ENCODE measurements at places on chromosomes 7 and 10.

DNA sequence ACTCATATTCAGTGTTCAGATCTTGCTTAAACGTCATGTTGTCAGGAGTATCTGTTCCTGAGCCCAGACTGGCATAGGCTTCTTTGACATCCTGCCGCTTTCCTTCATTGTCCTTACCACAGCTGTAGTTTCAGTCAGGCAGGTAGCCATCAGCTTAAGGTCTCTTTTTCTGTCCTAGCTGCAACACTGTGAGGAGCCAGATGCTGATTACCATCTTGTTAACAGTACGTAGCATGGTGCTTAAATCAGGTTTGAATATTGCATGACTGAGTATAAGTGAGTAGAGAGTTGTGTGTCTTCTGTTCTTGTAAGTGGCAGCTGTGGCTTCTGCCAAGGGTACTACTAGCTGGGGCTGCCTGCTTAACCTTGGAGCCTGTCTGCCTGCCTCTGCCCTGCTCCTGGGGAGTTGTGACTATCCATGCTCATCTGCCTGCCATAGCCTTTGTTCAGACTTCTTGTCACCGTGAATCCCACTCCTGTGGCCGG, 92.6 kb downstream of the MAPK8 start:
- DNase-seq: no peak

DNA sequence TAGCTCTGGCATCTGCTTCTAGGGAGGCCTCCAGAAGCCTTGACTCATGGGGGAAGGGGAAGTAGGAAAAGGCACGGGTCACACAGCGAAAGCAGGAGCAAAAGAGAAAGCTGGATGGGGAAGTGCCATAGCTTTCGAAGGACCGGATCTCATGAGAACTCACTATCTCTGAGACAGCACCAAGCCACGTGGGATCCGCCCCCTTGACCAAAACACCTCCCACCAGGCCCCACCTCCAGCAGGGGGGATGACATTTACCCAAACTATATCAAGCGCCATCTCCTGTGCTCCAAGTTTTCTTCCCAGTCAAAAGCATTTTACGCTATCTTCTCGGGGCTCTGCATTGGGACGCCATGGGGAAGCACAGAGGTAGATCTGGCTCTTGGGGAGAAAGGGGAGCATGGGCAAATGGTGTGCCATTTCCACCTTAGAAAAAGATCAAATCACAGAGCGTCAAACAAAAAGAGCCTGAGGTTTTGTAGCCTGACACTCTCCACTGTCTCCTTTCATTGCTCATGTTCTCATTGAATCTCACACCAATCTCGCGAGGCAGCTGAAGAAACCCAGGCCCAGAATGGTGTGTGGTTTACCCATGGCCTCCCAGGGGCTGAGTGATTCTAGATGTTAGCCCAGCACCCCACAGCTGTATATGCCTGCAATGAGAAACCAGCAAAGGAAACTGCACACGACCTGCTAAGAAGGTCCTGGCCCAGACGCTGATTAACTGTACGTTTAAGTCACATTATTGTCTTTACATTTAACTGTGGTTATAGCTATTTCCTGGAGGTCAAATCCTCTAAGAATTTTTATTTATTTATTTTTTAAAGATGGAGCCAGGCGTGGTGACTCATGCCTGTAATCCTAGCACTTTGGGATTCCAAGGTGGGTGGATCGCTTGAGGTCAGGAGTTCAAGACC, 8.1 kb upstream of the OLAH start:
- DNase-seq: peak; percentile 36

GRCh38 chr7:125568799-125569198, 639.2 kb upstream of the POT1 start:
- DNase-seq: no peak

- no peak for DNase-seq
Observed at GRCh38 chr10:86823565-86823964, 67.1 kb downstream of the BMPR1A start.

DNA sequence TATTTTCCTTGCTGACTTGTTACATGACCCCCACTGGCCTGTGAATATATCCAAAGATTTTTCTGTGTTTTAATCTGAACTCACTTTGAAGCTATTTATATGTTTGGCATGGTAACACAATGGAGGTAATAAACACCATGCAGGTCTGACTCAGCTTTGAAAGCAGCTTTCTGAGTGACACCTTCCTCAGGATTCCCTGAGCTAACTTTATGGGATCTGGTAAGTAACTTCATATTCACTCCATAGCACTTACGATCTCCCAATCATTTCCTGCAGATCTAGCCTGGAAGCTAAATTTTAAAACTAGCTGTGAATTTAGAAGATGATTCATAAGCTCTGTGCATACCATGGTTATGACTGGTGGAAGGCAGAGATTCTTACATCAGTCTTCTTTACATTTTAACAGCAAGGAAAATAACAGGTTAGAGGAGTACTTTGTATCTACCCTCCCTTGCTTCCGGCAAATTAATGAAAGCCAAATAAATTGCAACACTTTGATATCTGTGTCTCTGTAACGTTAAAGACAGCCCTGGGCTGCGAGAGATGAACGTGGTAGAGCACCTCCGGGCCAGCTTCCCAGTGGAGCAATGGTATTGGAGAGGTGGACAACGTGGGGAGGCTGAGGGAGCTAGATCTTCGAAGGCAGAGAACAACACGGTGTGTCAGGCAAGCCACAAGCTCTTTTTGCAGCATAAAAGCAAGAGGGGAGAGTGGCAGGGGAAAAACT, 170.2 kb upstream of the KLF14 start:
- no peak for DNase-seq

- no peak for DNase-seq
Observed at GRCh38 chr10:49556723-49557122, 17.8 kb upstream of the ERCC6 start.

DNA sequence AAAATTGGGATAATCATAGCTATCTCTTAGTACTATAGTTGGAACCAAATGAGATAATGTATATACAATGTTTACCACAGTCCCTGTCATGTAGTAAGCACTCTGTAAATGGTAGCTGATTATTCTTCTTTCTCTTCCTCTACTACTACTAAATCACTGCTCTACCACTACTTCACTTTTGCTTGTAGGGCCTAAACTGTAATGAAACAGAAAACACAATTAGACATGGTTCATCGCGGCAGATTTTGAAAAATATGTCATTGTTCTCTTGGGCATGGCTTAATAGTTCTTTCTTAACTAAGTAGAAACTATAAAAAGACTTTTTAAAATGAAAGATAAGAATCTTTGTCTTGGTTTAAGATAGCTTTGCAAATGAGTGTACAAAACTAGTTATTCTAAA, 34.9 kb downstream of the R3HCC1L start:
- DNase-seq: no peak

- DNase-seq: no peak
Observed at GRCh38 chr7:30566596-30566995, 28.1 kb upstream of the GARS1 start.

DNA sequence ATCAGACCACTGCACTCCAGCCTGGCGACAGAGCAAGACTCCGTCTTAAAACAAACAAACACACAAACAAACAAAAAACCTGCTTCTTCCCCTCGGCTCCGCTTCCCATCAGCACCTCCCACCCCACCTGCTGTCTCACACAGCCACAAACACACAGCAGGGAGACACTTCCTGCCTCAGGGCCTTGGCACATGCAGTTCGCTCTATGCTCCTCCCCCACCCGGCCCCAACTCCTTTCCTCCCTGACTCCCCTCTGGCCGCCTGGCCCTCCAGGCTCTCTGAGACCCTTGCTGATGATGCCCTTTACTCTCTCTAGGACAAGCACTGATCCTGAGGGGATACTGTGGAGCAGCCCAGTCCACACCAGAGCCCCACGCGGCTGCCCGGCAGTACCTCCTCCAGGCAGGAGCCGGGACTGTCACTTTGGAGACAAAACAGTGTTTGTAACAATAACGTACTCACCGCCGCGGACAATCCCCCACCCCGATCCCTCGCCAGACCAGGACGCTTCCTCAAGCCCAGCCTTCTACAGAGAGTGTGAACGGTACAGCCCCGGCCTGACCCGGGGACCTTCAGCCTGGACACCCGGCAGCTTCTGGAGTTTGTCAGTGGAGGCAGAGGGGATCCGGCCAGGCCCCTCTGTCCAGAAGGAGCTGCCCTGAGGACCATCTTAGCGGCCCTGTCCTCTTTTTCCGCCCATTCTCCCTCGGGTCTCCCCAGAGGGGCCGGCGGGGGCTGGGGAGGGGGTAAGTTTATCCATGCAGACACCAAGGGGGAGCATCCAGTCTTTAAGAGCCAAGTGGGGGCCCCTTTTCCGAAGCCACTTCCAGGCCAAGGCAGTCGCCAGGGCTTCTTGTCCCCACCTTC, 50.0 kb upstream of the GTF2IRD1 start:
- no peak for DNase-seq

GRCh38 chr7:96621932-96622331, 87.7 kb downstream of the SEM1 start:
- no peak for DNase-seq

GRCh38 chr10:9625304-9625703, 1392.4 kb upstream of the CELF2 start:
- no peak for DNase-seq

DNA sequence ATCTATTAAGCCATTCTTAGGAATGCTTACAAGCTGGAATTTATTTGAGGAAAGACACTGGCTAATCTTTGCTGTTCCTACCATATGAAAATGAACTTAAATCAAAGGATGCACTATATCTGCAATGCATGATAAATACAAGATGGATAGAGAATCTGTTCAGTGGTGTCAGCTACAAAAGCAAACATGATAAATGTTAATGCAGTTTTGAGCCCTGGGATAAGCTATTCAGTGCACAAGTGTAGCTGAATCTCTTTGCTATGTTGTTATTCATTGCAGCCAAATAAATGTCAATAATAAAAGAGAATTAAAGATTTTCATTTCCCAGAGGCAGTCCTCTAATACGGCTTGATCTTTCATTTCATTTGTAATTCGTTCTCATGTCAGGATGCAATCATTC, 223.8 kb upstream of the KAT6B start:
- no peak for DNase-seq

DNA sequence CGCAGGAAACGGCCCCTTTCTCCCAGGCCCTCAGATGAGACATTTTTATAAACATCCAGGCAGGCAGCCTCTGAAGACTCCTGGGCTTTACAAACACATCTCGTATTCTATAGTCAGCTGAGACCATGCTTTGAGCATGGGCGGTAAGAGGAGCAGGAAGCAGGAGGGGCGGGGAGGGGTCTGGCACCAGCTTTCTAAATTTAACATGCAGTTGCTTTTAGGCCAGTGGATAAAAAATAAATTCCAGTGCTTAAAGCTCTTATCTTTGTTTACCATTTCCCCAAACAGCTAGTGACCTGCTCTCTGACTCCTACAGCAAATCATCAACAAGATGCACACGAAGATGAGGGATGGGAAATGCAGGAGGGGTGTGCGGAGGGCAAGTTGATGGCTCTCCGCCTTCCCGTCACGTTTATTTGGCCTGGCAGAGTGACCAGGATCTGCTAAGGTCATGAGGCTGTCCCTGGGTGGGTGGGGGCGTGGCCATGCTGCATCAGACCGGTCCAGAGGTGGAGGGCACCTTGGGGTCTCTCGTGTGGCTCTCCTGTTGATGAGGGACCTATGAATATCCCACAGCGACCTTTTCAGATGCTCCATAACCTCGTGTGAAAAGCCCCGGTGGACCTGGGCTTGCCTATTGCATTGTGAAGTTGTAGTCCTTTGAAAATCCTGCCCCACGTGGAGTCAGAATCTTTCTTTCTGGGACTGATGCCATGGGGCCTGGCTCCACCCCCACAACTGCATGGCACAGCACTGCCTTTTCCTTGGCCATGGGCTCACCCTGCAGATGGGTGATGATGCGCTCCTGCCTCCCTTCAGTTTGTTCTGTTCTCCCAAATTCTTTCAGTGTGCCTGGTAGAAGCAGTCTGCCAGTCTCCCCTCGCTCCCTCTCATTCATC, 67.5 kb downstream of the PARP12 start:
- DNase-seq: no peak

Measured in iPS-NIHi11 (cell line).